ENCODE measurements at places on chromosomes 11 and 22. TPM values are rescaled to one million over a fixed set of nuclear protein-coding genes. Genes with fewer than 3 reads are reported as not detected.

DNA sequence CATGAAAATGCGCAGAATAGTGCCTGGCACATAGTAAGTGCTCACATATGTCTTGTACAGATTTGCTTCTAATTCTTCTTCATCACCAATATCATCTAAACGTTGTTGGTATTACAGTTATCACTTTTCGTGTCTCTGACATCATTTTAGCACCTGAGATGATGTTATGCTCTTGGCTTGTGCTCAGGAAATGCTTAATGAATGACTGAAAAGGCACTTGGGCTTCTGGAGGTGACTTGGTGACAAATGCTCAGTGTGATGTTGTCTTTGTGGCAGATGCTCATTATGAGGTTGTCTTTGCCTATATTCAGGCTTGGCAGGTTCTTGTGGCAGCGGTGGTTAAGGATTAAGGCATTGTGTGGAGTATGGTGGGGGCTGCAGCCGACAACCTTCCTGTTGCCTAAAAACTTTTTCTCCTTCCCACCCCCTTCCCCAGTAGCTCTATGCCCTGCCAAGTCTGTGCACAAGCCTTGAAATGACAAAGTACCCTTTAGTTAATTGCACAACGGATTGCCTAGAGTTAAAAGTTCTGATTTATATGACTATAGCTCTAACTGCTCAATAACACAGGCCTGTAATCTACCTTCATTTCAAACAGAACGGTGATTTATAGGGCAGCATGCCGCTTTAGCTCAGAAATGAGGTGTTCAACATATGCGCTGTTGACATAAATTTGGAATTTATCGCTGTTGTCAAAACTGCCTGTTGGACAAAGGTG, 82.5 kb downstream of the ZBTB16 start:
- H3K36me3 ChIP-seq, result no peaks in the 10 kb centered on the region
- H3K27ac ChIP-seq, result no peak overlapping the region
- H3K27me3 ChIP-seq, result peaks cover 4% of the 10 kb centered on the region
- H3K4me3 ChIP-seq, result no peak overlapping the region
- H3K4me1 ChIP-seq, result no peaks in the 10 kb centered on the region

GRCh38 chr11:134683860-134684259, 271.8 kb upstream of the B3GAT1 start:
- no peaks in the 10 kb centered on the region for H3K36me3 ChIP-seq
- H3K4me1 ChIP-seq, result no peaks in the 10 kb centered on the region
- no peak overlapping the region for H3K27ac ChIP-seq
- DNase-seq, result no peak

- H3K4me3 ChIP-seq, result no peak overlapping the region
- peaks cover 87% of the 10 kb centered on the region for H3K36me3 ChIP-seq
- no peaks in the 10 kb centered on the region for H3K4me1 ChIP-seq
- no peak for DNase-seq
- no peak overlapping the region for H3K27ac ChIP-seq
- no peaks in the 10 kb centered on the region for H3K27me3 ChIP-seq
These were observed 7.9 kb downstream of the CTR9 start for GRCh38 chr11:10758957-10759356.

- H3K4me3 ChIP-seq, result no peak overlapping the region
- H3K27me3 ChIP-seq, result no peaks in the 10 kb centered on the region
- no peaks in the 10 kb centered on the region for H3K4me1 ChIP-seq
- H3K36me3 ChIP-seq, result no peaks in the 10 kb centered on the region
- H3K27ac ChIP-seq, result no peak overlapping the region
These were observed 11.6 kb downstream of the RIBC2 start for GRCh38 chr22:45425101-45425500.

GRCh38 chr11:80841675-80842074, 1400.8 kb upstream of the TENM4 start:
- no peaks in the 10 kb centered on the region for H3K27me3 ChIP-seq
- no peak overlapping the region for H3K4me3 ChIP-seq
- peak; percentile 68 for DNase-seq
- H3K4me1 ChIP-seq, result no peaks in the 10 kb centered on the region
- H3K27ac ChIP-seq, result no peak overlapping the region

GRCh38 chr11:95505927-95506426, 275.0 kb upstream of the SESN3 start:
- no peaks in the 10 kb centered on the region for H3K36me3 ChIP-seq
- H3K27me3 ChIP-seq, result no peaks in the 10 kb centered on the region
- H3K4me1 ChIP-seq, result no peaks in the 10 kb centered on the region
- H3K4me3 ChIP-seq, result no peak overlapping the region
- no peak for DNase-seq

- no peaks in the 10 kb centered on the region for H3K4me1 ChIP-seq
- H3K4me3 ChIP-seq, result no peak overlapping the region
- H3K27me3 ChIP-seq, result no peaks in the 10 kb centered on the region
- H3K36me3 ChIP-seq, result peaks cover 23% of the 10 kb centered on the region
- peak; percentile 17 for DNase-seq
These were observed 28.1 kb downstream of the POLD3 start for GRCh38 chr11:74620531-74620930.

The TRIM6 gene
- 10.8 TPM for polyA plus RNA-seq

GRCh38 chr22:50730941-50731661, 6.9 kb upstream of the ACR start:
- no peak overlapping the region for H3K4me3 ChIP-seq
- H3K27ac ChIP-seq, result no peak overlapping the region
- no peaks in the 10 kb centered on the region for H3K36me3 ChIP-seq
- no peak for DNase-seq
- no peaks in the 10 kb centered on the region for H3K4me1 ChIP-seq

GRCh38 chr11:76155500-76156227, 50.6 kb downstream of the WNT11 start:
- no peaks in the 10 kb centered on the region for H3K27me3 ChIP-seq
- no peaks in the 10 kb centered on the region for H3K36me3 ChIP-seq
- H3K4me1 ChIP-seq, result peaks cover 4% of the 10 kb centered on the region
- DNase-seq, result no peak

DNA sequence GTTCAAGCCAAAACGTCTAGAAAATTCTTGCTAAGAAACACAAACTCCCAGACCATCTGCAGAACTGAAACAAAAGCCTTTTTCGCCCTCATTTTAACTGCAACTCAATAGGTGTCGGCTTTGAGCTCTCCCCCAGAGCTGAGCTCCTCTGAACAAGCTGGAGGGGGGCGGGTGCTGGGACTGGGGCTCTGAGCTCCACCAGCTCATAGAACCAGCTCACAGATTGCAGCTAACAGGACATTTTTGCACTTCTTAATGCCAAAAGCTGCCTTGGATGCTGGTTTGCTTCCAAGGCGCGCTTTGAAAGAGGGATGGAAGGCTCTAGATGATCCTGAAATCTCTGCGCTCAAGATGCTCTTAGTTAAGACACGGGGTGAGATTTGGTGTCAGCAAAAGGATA, 6.0 kb upstream of the YWHAH start:
- H3K27ac ChIP-seq, result no peak overlapping the region
- peaks cover 5% of the 10 kb centered on the region for H3K4me1 ChIP-seq
- no peak for DNase-seq
- H3K36me3 ChIP-seq, result no peaks in the 10 kb centered on the region
- H3K4me3 ChIP-seq, result no peak overlapping the region

The SSTR3 gene
- polyA plus RNA-seq, result not detected

GRCh38 chr11:12276356-12276755, 101.0 kb upstream of the PARVA start:
- no peak overlapping the region for H3K4me3 ChIP-seq
- no peak for DNase-seq
- H3K27me3 ChIP-seq, result no peaks in the 10 kb centered on the region
- peaks cover 22% of the 10 kb centered on the region for H3K4me1 ChIP-seq
- no peak overlapping the region for H3K27ac ChIP-seq

DNA sequence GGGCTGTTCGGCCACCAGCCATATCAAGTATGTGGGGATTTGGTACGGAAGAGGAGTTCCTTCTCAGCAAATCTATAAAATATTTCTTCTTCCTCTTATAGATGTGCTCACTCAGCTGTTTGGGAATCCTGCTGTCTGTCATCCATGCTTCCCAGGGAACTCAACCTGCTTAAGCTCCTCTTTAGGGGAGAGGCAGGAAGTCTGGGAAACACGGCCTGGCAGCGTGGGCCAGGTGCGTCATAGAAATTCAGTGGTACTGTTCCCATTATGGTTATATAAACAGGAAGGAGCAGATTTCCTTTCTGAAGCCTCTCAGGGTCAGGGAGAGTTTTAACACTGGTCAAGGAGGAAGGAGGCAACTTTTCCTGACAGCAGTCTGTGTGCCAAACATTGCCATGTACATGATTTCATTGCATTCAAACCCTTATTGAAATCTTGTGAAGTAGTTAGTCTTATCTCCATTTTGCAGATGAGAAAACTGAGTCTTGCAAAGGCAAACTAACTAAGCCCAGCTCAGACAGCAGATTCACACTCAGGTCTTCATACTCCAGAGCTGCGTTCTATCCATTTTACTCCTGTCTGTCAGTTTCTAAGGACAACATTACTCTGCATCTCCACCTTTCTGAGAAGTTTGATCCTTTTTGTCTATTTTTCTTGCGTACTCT, 35.4 kb upstream of the AMOTL1 start:
- H3K27me3 ChIP-seq, result peaks cover 97% of the 10 kb centered on the region
- no peak overlapping the region for H3K27ac ChIP-seq
- peak; percentile 73 for DNase-seq
- H3K36me3 ChIP-seq, result no peaks in the 10 kb centered on the region
- H3K4me3 ChIP-seq, result no peak overlapping the region

The SPTBN2 gene
- 6.0 TPM for polyA plus RNA-seq

- H3K36me3 ChIP-seq, result no peaks in the 10 kb centered on the region
- H3K4me1 ChIP-seq, result no peaks in the 10 kb centered on the region
- H3K27ac ChIP-seq, result no peak overlapping the region
- H3K27me3 ChIP-seq, result no peaks in the 10 kb centered on the region
- no peak for DNase-seq
These were observed 194.3 kb upstream of the CTSC start for GRCh38 chr11:88531831-88532230.

DNA sequence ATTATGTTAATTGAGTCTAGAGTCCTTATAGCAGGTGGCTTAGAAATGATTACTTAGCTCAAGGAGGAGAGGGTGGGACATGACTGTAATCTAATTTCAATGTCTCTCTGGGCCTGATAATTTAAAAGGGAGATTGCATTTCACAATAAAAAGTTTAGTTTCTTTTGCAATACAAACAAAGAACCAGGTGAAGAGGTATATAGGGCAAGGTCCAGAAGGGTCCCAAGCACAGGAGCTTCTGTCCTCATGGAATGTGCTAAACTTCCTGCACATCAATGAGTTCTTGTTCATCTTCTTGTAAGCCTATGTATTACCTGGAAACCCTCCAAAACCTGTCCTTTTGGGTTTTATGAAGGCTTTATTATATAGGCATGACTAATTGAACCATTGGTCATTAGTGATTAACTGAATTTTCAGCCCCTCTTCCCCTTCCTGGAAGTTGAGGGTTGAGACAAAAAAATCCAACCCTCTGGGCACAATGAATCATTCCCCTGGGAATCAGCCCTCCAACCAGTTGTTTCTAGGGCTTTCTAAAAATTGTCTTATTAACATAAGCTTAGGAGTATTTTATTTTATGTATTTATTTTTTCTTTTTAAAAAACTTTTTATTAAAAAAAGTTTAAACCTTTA, 37.6 kb downstream of the MS4A2 start:
- no peaks in the 10 kb centered on the region for H3K36me3 ChIP-seq
- H3K27me3 ChIP-seq, result no peaks in the 10 kb centered on the region
- no peak overlapping the region for H3K27ac ChIP-seq
- no peak overlapping the region for H3K4me3 ChIP-seq

- DNase-seq, result peak; percentile 86
- no peaks in the 10 kb centered on the region for H3K27me3 ChIP-seq
- H3K36me3 ChIP-seq, result no peaks in the 10 kb centered on the region
- peaks cover 9% of the 10 kb centered on the region for H3K4me1 ChIP-seq
- peak overlapping the region; percentile 56 for H3K27ac ChIP-seq
These were observed 28.9 kb downstream of the SLC22A12 start for GRCh38 chr11:64619811-64620380.

DNA sequence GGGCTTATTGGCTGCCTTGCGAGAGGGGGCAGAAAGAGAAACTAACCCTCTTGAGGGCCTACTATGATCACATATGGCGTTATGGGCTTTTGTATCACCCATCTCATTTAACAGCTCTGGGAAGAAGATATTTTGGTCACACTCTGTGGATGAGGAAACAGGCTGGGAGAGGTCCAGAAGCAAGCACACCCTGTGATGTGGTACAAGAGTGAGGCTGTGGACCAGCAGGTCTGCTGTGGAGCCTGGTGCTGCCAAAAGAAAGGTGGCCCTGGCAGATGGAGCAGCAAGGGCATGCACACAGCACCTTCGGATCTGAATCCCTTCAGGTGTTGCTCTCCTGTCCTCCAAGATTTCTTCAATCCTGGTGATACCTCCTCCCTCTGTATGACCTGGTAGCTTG, 64.1 kb downstream of the KCNC1 start:
- no peaks in the 10 kb centered on the region for H3K36me3 ChIP-seq
- peaks cover 5% of the 10 kb centered on the region for H3K4me1 ChIP-seq
- no peak overlapping the region for H3K4me3 ChIP-seq
- H3K27me3 ChIP-seq, result no peaks in the 10 kb centered on the region
- DNase-seq, result no peak

The OR10A4 gene
- not detected for polyA plus RNA-seq

DNA sequence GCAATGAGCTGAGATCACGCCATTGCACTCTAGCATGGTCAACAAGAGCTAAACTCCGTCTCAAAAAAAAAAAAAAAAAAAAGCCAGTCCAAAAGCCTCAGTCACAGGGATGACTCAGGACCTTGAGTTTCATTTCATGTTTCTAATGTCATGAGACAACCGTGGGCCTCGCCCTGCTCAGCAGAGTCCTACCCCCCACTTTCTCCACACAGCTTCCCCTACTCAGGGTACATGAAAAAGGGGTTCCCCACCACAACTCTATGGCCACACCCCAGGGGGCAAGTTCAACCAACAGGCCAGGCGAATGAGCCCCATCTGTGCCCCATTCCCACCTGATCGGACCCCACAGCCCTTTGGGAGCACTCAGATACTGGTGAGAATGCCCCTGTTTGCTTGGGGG, 24.3 kb upstream of the ADA2 start:
- H3K36me3 ChIP-seq, result no peaks in the 10 kb centered on the region
- no peak overlapping the region for H3K27ac ChIP-seq
- no peak for DNase-seq
- no peak overlapping the region for H3K4me3 ChIP-seq
- H3K27me3 ChIP-seq, result no peaks in the 10 kb centered on the region

- no peaks in the 10 kb centered on the region for H3K36me3 ChIP-seq
- DNase-seq, result no peak
- no peak overlapping the region for H3K4me3 ChIP-seq
These were observed 10.5 kb upstream of the EHD1 start for GRCh38 chr11:64888729-64889511.

The KBTBD4 gene
- polyA plus RNA-seq, result 23.9 TPM

DNA sequence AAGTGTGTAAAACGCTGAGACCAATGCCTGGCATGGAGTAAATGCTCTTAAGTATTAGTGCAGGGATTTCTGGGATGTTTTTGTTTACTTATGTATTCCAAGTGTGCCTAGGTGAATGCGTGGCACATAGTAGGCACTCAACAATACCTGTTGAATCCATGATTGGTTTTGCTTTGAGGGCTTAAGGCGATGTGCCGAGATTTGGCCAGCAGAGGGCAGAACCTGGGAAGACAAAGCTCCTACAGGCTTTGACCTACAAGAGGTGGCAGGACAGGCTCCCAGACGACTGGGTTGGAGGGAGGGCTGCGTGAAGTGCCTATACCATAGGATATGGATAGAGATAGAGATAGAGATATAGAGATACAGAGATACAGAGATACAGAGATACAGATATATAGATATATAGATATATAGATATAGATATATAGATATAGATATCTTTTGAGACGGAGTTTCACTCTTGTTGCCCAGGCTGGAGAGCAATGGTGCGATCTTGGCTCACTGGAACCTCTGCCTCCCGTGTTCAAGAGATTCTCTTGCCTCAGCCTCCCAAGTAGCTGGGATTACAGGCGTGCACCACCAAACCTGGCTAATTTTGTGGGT, 13.9 kb downstream of the KCNE3 start:
- H3K36me3 ChIP-seq, result no peaks in the 10 kb centered on the region
- H3K4me1 ChIP-seq, result no peaks in the 10 kb centered on the region
- H3K4me3 ChIP-seq, result no peak overlapping the region

All from cardiac muscle cell (in vitro differentiated cells and primary cell).